Right atrium auricular region (tissue), 2 donors: ENCODE measurements at places on chromosomes 16 and 17.

DNA sequence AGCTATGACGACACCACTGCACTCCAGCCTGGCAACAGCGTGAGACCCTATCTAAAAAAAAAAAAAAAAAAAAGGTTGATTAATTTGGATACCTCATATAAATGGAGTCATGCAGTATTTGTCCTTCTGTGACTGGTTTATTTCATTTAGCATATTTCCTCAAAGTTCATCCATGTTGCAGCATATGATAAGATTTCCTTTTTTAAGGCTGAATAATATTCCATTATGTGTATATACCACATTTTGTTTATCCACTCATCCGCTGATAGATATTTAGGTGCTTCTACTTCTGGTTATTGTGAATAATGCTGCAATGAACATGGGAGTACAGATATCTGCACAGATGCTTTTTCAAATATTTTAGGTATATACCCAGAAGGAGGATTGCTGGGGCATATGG lies 43.3 kb upstream of the TMC5 start:
- no peak for DNase-seq

- DNase-seq: no peak
Measured at GRCh38 chr17:11852912-11853311, 144.4 kb downstream of the ZNF18 start.

DNA sequence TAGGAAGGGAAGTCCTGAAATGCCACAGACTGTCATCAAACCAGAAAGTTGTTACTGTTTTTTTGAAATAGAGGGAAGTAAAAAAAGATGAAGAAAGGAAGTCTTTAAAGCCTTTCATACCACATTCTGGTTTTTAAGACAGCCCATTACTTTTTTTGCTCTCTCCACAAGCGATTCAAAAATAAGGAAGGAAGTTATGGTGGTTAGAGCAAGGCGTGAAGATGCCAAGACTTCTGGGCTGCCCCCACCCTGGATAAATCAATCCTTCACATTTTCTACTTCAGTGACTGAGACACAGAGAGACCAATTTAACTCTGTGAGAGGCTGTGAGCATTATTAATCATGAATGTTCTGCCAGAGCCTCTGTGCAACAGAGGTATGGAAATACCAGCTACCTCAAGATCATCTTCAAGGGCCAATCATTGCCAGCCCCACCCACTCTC lies 82.3 kb upstream of the BCAR1 start:
- DNase-seq: no peak

DNA sequence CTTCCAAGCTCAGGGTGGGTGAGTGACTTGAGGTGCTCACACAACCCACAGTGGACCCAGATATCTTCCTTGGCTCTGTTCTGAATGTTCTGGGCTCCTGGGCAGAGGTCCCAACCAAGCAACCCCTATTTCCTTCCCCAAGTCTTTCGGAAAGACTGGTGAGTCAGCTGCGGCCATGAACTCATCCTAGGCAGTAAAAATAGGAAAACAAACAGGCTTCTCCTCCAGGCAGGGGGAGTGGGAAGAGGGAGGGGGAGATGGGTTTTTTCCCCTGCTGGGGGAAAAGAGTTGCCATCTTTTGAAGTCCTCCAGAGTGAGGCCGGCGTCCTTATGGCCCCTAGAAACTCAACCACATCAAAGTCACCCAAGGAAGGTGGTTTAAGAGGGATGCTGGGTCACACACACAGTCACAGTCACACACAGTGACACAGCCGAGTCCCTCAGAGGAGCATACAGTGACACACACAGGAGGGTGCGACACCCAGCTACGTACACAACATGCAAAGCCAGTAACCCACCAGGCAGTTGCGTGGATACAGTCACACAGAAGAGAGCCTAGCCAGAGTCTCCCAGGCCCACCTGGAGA lies 16.0 kb upstream of the DLX4 start:
- no peak for DNase-seq

DNA sequence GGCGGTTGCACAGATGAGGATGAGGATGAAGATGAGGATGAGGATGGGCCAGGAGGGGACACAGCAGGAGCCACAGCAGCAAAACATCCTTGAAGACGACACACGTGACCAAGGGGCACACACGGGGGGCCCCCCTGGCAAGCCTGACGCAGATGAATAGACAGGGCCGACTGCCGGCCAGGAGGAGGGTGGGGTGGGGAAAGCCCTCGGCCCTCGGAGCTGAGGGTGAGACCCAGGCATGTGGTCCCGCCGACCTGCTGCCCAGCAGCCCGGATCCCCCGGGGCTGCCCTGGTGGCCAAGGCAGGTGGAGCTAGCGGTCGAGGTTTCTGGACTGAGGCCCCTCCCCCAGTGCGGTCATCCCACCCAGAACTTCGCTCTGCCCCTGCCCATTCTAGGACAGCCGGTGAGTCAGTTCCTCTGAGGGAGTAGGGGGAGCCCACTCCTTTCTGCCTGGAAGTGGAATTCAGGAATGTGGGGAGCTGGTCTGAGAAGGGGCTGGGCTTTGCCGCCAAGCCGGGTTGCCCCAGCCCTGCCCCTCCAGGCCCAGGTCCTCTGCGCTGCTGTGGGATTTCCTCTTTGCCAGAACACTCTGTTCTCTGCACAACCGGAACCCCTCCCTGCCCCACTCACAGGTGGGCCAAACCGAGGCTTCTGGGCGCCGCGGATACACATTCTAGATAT lies 9.9 kb downstream of the CYGB start:
- DNase-seq: peak; percentile 92
